ENCODE measurements at places on chromosomes 2 and 18.
A peak's percentile ranks its signal among the peaks of the same experiment; 100 is the strongest.

DNA sequence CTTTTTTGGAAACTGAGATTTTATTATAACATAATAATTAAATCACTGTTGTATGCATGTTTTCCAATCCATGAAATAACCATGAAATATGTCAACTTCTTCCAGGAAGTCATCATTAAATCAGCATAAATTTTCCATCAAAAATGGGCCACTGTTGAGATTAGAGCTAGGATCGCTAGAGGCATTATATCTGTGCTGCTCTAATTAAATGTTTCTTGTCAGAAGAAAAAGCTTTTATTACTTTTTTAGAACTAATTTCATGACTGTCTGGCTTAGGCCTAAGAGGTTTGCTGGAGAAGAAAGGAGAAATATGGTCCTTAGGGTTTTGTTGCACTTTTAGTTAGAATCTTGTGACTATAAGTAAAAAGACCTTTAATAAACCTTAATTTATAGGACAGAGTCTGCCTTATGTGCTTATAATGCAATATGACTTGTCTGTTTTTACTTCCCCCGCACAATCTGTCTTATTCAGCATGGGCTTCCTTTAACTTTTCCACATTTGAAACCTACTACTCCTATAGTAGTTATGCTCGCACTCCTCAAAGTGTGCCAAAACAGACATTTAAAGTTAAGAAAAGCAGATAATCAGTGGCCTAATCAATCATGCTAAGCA is 363.4 kb upstream of the GCFC2 start:
- no peak for DNase-seq

GRCh38 chr2:58407487-58407886 is 166.4 kb upstream of the FANCL start:
- DNase-seq: no peak

DNA sequence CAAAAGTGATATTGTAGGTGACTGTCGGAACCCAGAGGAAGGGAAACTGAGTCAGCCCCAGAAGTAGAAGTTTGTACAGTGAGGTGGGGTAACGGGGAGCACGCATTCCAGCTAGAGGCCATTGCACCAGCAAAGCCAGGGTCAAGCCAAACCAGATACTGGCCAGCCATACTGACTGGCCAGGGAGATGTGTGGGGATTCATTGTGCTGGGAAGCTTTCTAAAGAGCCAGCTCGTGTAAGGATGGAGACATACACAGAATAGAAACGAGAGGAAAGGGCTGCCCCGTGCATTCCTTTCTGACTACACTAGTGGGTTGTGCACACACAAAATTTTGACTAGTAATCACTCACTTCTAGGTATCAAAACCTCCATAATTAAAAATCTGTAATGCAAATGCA is 175.3 kb upstream of the PID1 start:
- no peak for DNase-seq

DNA sequence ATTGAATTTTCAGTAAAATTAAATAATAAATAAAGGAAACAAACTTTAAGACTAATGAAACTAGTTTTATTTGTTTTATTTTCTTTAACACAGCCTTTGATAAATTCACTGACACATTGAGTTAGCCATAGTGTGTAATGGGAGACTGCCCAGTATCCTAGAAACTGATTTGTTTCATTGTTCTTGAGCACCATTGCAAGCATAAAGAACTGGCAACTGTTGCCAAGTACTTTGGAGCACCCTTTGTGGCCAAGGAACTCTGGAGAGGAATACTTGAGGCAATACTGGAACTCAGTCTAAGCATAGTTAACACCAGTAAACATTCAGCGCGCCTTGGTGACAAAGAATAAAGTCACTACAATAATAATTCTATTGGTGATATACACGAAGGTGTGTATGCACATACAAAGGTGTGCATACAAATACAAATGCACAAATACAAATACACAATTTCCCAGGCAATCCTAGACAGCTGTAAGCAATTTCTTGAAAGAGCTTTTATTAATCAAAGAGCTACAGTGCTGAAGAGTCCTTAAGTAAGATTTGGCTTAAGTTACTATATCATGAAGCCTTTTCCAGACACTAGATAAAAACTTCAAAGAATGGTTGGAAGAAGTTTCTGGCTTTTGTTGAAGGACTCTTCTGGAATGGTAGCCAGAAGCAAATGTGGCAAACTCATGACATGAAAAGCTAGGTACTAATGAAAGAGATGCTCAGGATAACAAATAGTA is 1371.2 kb downstream of the LRP1B start:
- no peak for DNase-seq

- DNase-seq: peak; percentile 29
Observed at GRCh38 chr2:38274286-38275276, 102.5 kb downstream of the ATL2 start.

DNA sequence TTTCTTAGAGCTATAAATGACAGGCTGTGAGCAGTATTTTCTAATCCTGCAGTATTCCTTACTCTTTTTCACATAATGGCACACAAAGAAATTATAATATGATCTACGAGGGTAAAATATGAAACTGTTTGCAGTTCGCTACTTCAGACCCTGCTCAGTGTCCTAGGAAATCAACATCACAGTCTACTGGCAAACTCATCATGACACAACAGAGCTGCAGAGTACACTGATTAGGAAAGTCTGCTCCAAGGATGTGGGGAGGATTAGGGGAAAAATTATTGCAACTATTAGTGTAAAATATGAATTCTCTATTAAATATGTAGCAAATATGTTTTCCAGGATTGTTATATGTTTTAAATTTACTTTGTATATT is 149.2 kb upstream of the REG3G start:
- no peak for DNase-seq

DNA sequence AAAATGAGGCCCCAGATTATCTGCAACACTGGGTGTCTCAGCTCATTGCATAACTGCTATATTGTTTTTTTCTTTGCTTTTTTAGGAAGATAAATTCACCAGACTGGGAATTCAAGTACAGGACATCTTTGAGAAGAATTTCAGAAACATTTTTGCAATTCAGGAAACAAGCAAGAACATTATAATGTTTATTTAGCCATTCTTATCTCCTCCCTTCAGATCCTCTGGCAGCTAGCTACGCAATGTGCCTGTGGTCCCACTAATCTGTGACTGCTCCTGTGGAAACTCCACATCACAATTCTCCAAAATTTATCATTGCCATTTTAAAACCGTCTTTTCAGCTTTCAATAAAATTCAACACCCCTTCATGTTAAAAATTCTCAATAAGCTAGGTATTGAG is 126.8 kb downstream of the SP100 start:
- DNase-seq: no peak
